ENCODE measurements at places on chromosomes 1 and 21.

- DNase-seq: peak; percentile 39
These were observed 53.1 kb downstream of the SH3GLB1 start for GRCh38 chr1:86757272-86757984.

DNA sequence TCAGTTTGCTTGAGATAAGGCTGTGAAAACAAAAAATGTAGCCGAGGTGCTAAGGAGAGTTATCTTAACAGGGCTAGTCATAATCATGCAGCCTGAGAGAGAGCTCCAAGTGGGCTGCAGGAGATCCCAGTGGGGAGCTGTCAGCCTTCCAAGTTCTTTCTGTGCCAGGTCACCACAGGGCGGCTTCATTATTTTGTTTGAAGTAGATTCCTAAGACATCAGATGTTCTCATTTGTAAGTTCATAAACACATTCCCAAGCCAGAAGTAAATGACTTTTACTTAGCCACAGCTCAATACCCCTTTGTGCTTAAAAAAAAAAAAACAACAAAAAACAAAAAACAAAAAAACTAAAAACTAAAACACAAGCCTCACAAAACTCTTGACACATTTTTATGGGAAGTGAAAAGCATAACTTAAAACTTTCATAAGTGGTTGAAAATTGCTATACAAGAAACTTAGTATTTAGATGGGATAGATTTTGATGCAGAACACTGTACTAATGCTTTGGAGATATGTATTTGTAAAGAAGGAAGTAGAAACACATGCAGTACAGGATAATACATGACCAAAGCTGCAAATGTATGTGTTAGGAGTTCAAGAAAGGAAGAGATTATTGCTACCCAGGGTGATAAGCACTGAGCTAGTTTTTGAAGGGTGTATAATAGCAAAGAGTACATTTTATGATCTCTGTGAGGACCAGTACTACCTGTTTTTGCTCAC, 8.6 kb downstream of the CDC14A start:
- no peak for DNase-seq

GRCh38 chr1:65762081-65762862, 30.4 kb upstream of the PDE4B start:
- DNase-seq: peak; percentile 4

GRCh38 chr1:191888996-191889622, 269.2 kb upstream of the RGS18 start:
- no peak for DNase-seq

DNA sequence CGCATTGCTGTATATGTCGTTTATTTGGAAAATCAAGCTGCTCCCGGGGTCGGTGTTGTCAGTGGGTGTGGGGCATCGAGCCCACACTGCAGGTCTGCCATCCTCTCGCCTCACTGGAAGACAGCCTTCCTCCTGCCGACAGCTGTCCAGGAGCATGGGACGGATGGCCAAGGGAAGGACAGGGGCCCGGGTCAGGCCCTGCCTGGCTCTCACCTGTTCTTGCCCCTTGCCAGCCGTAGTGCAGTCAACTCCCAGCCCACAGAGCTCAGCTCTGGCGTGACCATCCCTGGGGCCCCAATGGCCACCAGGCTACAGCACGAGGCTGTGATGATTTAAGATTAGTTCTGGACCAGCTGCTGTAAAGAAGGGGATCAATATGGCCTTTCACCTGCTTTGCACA, 86.9 kb upstream of the ACTL8 start:
- no peak for DNase-seq

DNA sequence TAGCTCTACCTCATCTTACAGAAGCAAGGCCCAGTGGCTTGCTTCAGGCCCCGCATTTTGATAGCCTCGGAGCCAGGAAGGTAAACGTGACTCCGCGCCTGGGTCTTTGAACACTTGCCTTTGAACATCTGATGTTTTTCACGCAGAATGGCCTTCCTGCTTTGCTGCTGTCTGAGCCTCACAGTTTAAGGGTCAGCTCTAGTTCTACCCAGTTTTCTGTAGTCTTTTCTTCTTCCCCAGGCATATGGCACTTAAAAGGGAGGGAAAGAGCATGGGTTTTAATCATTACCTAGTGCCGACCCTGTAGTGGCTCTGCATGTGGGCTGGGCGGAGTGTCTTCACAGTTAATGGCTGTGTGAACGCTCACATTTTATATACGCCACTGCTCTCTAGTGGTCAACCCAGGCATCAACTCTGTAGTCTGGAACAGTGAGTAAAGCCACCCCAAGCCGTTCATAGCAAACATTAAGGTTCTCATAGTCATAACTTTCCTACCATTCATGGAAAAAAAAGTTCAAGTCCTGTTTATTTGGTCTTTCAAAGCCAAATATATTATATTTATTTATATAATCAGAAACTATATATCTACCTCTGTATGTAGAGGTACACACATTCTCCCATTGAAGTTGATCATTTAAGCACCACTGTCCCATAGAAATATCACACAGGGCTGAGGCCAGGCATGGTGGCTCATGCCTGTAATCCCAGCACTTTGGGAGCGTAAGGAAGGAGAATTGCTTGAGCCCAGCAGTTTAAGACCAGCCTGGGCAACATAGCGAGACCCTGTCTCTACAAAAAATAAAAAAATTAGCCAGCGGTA, 78.1 kb downstream of the IER5 start:
- DNase-seq: peak; percentile 86

DNA sequence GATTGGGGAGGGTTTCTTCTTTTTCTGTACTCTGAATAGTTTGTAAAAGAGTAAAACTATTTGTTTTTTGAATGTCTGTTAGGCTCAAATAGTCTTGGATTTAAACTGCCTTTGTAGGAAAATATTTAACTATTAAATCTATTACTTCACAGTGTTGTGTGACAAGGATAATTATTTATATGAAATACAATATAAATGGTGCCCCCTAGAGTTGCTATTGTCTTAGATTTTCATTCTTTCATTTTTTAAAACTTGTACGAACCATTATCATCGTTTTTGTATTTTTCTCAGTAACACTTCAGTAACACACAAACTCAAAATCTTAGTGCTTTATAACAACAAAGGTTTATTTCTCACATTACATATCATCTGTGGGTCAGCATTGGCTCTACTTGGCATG, 37.4 kb downstream of the C1orf185 start:
- no peak for DNase-seq

- no peak for DNase-seq
These were observed 58.7 kb upstream of the RGS1 start for GRCh38 chr1:192516776-192517297.

DNA sequence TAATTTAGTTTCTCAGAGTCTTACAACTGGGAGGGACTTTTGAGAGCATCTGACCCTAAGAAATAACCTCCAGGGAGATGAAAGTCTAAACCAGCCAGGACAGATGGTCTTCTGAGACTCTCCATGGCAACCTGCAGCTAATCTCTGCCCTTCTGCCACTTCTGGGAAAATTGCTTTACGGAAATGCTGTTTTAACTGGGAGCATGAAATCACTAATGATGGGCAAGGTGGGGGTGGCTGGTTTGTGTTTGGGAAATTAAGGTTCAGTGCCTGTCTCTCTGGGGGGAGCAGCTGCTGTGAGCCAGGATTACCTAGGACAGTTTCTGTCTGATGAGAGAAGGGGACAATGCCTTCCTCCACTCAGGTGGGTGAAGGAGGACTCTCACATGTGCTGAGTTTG, 33.2 kb downstream of the ROR1 start:
- DNase-seq: no peak

DNA sequence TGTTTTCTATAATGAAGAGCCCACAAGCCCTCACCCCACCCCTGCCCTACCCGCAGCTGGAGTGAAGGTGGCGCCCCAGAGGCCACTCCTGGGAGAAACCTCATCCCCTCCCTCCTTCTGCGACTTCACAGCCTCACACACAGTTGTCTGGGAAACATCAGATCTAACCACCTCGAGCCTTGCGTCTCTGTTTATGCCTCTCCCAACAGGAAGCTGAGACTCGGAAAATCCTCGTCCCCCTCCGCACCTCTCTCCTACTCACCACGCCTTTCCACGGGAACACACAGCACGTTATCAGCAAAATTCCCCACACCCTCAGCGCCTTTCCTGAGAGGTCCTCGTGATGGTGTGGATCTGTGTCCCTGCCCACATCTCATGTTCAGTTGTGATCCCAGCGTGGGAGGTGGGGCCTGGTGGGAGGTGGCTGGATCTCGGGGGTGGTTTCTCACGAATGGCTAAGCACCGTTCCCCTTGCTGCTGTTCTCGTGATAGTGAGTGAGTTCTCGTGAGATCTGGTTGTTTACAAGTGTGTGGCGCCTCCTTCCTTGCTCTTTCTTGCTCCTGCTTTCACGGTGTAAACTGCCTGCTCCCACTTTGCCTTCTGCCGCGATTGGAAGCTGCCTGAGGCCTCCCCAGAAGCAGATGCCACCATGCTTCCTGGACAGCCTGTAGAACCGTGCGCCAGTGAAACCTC, 190.6 kb downstream of the KIF26B start:
- DNase-seq: peak; percentile 29

GRCh38 chr1:159084152-159084551, 7.6 kb upstream of the AIM2 start:
- no peak for DNase-seq

- no peak for DNase-seq
These were observed 3.1 kb upstream of the LMNA start for GRCh38 chr1:156111355-156111962.

- no peak for DNase-seq
These were observed 70.7 kb upstream of the CAMK1G start for GRCh38 chr1:209512821-209513220.

- DNase-seq: no peak
These were observed 35.9 kb downstream of the PIK3R3 start for GRCh38 chr1:46096269-46097148.

DNA sequence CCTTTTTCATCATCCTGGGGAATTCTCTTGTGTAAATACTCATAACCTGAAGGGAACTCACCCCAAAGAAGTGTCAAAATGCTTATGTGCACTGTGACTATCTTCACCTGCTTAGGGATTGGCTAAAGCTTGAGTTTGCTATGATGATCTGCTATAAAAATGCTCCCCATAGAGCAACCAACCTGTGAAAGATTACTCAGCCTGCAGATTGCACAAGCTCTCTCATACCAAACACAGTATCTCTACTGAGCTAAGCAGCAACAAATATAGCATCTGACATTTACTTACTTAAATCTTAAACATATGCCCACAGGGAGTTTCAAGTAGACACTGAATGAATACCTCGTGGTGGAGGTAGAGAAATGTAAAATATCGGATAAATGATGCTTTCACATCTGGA, 725.8 kb downstream of the MRPL39 start:
- DNase-seq: no peak

GRCh38 chr1:58555393-58555792, 8.9 kb upstream of the OMA1 start:
- DNase-seq: no peak

DNA sequence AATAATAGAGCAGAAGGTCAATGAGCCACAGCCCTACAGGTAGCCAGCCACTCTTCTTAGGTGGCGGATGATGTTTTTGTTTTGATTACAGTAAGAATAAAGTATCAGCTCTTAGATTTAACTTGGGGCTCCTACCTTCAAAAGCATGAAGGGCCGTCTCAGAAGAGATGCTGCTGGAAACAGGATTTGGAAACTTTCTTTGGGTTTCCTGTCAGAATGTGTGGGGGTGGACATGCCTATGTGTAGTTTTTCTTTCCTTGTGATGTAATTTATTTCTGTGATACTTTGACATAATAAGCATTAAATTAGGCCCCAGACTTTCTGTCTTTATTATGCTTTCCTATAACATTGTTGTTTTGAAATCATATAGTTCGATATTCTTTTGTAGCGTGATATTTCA, 1.5 kb downstream of the RAP1A start:
- DNase-seq: no peak

DNA sequence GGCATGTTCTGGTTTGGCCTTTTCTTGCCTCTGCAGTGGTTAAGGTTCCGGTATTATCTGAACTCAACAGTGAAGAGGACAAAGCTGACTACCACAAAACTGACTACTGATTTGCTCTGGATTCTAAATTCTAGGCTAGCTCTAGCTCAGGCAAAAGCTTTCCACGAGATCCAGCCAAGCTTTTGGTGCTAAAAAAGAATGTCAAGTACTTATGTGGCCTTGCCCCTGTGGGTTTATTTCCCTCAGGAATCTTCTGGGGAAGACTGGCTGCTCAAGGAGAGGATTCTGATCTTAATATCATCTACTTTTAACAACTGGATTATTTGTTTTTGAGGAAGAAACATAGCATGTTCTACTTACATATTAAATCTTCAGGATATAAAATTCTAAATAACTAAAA, 26.1 kb upstream of the MTMR11 start:
- DNase-seq: no peak

DNA sequence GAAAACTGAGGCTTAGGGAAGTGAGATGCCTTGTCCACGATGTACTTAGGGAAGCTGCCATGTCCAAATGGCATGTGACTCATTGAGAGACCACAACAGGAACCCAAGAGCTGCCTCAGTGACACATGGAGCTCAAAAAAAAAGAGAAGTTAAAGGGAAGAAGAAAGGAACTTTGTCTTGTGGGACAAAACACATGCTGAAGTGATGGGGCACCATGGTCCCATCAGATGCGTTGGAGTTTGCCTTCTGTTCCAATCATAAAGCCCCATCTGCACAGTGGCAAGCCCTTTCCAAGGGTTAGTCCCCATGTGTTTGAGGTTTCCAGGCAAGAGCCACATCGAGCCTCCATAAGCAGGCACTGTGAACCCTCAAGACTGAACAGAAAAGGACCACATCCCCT, 8.0 kb downstream of the MED8 start:
- DNase-seq: no peak

- no peak for DNase-seq
These were observed 105.1 kb downstream of the RAVER2 start for GRCh38 chr1:64849942-64850341.

DNA sequence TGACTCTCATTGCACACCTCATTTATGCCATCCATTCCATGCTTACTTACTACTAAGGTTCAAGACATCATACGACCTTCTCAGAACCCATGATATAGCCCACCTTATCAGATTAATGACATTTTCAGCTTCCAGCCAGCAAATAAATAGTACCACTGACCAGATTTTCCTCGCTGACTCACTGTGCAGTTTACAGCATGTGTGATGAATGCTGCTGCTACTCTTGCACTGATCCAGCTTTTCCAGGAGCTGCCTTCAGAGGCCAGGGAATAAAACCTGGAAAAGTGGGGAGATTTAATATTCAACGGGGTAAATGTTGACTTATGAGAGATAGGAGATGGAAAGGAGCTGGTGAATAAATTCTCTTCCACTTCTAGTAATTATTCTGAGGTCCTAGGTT, 247.1 kb downstream of the COL11A1 start:
- DNase-seq: no peak

GRCh38 chr1:59266927-59267293, 30.0 kb upstream of the FGGY start:
- no peak for DNase-seq
